ENCODE measurements at places on chromosomes 1 and 21.
A peak's percentile ranks its signal among the peaks of the same experiment; 100 is the strongest.

DNA sequence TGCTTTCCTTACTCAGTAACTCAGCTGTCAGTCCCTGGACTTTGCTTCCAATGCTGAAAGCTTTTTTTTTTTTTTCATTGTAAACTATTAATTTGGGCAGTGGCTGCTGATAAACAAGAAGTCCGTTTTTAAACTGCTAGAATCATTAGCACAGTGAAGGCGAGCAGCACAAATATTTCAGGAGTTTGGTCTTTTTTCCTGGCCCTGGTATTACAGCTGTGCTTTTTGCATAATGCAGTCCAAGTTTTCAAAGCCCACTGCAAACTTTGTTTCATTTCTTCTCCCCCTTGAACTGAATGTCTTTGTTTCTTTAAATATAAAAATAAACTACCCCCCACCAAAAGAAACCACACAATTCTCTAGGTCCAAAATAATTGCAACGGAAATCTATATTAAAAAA, 6.6 kb downstream of the GLIS1 start:
- DNase-seq: no peak

DNA sequence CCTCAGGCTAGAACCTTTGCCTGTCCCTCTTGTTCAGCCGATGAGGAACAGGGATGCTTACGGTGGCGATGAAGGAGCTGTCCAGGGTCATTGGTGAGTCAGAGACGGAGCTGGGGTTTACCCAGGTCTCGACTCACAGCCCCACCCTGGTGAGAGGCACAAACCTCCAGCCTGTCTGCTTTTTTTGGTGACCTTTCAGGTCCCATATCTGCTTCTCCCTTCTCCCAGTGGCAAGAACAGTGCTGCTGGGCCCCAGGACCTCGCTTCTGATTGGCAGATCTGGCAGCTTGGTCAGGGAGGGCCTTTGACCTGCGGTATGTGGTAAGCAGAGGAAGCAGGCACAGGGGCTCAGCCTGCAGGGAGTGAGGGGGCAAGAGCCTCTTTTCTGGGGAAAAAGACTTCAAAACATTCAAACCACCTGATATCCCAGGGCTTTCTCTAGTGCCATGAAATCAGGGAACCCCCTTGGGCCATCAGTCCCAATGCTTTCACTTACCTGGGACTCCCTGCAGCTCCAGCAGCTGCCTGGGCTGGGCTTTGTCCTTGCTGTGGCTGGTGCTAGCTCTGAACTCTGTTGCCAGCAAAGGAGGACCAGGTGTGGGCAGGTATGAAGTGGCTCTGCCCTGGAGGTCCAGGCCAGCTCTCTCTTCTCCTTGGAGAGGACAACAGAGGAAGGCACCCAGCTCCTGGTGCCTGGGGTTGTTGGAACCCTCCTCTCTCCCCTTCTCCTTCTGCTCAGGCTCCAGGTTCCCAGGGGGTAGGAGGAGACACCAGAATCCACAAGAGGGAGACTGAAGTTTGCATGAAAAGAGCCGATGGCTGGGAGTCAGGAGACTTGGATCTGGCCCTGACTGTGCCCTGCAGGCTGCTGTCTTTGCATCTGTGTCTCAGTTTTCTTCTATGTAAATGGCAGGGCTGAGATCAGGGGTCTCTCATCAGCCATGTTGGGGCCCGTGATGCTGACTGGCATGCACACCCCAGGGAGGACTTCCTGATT, 41.4 kb downstream of the TRIM62 start:
- no peak for DNase-seq

GRCh38 chr21:31187499-31187898, 149.2 kb upstream of the KRTAP19-8 start:
- DNase-seq: no peak

DNA sequence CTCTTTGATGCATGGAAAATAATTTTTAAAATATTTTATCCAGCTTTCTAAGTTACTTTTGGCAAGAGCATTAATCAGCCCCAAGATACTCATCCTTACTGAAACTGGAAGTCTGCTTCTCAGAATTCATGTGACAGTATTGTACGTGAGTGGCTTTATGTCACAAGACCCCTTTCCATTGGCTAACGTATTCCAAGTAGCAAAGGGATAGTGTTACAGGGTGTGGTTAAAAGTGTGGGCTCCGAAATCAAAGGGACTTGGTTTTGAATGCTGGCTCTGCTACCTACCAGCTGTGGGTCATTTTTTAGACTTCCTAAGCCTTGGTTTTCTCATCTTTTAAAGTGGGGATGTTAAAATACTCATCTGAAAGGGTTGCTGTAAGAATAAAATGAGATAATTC, 91.7 kb downstream of the RHOU start:
- DNase-seq: no peak

DNA sequence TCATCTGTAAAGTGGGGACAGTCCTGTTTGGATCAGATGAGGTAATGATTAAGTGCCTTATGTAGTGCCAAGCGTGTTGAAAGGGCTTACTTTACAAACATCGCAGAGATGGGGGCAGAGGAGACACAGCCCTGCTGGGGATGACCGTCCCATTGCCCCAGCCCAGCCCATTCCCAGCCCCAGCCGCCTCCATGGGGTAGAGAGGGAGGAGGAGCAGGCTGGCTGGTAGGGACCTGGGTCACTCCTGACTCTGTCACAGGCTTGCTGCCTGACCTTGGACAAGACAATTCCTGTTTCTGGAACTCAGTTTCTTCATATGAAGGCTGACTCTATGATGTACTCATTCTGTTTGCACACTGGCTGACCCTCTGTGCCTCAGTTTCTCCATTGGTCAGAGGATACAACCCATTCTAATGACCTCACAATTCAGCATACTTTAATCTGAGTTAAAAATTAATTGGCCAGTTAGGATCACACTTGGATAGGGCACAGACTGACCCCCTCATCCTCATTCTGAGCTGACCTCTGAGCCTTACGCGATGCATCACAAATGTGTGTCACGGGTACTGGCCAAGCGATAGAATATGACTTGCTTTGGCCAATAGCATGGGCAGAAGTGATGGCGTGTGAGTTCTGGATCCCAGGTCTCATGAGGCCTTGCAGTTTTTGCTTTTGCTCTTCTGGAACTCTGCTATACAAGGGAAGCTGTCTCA, 91.1 kb downstream of the PTPRU start:
- DNase-seq: no peak

DNA sequence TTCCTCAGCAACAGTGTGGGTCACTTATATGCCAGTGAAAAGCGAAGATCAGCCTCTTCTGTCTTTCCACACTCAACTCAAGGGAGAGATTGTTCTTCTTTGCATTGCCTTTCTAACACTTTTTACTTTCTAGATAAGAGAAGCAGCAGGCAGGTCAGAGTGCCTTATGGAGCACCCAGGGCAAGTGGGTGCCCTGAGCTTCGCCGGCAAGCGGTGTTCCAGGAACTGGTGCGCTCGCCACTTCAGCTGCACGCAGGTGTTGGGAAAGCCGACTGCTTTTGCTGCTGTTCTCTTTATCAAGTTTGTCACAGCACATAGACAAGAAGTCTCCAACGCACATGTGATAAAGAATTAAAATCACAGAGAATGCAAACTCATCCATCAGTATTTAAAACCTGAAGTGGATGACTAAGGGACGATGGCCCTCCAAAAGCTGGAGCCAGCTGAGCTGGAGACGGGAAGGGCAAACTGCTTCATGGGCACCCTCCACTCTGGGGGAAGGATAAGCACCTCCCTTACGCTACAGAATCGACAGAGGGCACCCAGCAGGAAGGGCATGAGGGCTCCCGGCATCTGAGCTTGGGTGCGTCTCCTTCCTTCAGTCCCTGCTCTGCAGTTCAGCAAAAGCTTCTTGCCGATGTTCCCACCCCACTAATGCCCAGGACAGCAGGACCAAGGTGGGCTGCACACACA, 20.7 kb downstream of the UBE2G2 start:
- no peak for DNase-seq

DNA sequence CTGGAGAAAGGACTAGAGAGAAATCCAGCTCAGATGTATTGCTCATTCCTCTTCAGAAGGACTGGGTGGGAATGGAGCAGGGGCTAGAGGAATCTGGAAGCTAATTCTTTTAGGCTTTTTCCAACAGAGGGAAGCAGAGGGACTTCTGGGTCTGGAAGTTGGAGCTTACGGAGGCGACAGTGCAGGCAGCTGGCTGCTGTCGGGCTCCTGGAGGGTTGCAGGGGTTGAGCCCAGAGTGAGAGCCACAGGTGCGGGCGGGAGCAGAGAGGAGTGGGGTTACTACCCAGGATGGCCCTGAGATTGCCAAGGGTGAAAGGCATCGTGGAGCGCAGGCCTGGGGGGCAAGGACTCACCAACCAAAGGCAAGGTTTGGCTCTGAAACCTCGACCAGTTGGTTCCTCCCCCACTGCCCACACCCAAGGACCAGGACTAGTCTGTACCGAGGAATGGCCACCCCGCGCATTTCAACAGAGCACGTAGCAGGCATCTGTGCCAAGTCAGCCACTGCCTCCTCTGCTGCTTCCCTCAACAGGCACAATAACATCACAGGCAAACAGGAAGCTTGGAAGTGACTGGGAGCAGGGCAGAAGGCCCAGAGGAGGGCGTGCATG, 22.7 kb upstream of the EDN2 start:
- no peak for DNase-seq

- DNase-seq: peak; percentile 90
Observed at GRCh38 chr1:110460253-110461220, 9.6 kb downstream of the PROK1 start.

DNA sequence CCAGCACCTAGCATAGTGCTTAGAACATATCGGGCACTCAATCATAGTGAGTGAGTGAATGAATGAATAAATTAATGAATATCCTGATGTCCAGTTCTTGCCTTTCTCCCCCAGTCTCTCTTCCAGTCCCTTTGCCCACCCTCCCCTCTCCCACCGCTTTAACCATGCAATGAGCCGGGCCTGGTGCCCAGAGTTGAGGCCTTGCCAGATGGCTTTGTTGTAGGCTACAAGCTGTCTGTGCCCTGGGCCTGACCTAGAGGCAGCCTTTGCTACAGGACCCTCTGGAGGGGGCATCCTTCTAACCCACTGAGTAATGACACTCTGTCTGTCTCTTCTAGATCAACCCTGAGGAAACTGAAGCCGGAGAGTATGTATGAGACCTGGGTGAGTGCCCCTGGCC, 6.9 kb downstream of the CASQ1 start:
- DNase-seq: peak; percentile 26

GRCh38 chr1:72636631-72637030, 354.3 kb upstream of the NEGR1 start:
- peak; percentile 24 for DNase-seq

- no peak for DNase-seq
Observed at GRCh38 chr1:224087286-224087794, 26.6 kb upstream of the FBXO28 start.

- no peak for DNase-seq
Observed at GRCh38 chr1:151060657-151061421, 642 bp downstream of the MLLT11 start.

- DNase-seq: no peak
Observed at GRCh38 chr21:38486221-38486620, 12.1 kb downstream of the ERG start.

DNA sequence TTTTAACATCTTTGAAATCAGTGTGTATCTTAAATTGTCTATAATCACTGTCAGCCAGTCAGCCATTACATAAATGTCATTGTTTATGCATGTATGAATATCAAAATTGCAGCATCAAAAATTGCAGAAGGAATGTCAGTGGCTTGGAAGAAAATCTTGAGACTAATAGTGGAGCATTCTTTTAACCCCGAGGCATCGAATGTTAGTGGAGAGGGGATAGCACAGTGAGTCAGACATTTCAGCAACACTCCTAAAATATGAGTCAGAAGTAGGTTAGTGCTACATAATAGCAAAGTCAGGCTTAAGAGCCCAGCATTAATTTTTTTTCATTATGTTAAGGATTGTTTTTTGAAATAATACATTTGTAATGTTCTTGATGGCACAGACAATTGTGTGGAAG, 45.5 kb downstream of the SNRPE start:
- no peak for DNase-seq

- DNase-seq: no peak
Observed at GRCh38 chr1:221850470-221851187, 108.7 kb upstream of the DUSP10 start.

DNA sequence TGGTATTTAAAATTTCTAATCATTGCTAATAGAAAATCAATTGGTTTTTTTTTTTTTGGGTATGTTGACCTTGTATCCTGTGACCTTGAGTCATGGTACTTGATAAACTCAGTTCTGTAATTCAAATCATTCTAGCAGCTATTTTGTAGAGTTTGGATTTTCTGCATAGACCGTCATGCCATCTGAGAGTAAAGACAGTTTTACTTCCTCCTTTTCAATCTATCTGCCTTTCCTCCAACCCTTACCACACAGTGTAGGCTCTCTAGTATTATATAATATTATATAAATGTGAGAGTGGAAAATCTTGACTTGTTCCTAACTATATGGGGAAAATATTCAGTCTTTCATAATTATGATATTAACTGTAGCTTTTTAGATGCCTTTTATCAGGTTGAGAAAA, 7.0 kb downstream of the TDRD5 start:
- DNase-seq: no peak

- no peak for DNase-seq
Observed at GRCh38 chr1:41827991-41828570, 90.6 kb downstream of the HIVEP3 start.

DNA sequence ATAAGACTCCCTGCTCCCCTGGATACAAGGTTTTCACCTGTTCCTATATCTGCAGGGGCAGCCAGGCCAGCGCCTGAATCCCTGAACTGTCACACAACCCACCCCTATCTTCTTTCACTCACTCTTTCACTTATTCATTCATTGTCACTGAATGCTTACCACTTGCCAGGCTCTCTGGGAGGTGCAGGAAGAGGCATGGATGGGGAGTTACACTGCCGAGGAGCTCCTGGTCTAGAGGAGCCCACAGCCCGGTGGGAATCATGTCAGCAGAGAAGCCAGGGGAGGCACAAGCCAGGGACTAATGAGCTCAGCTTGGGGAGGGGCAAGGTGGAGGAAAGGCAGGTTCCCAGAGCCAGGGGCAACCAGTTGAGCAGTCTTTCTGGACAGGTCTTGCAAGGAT, 155.8 kb downstream of the TRABD2B start:
- no peak for DNase-seq

DNA sequence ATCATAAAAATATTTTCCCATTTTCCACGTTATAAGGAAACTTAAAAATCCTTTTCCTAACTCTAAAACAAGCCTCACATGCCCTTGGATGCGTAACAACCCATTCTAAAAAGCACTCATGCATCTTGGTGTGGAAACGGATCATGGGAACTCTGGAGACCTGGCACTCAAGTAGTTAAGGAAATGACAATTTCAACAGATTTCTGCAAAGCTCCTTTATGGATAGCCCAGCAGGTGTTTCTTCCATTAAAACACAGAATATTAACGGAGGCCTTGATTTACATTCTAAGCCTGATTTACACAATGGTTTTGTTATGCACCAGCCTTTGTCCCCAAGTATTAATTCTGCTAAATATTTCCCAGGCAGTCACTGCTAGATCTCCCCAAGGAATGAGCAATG, 12.9 kb downstream of the PARS2 start:
- DNase-seq: no peak

DNA sequence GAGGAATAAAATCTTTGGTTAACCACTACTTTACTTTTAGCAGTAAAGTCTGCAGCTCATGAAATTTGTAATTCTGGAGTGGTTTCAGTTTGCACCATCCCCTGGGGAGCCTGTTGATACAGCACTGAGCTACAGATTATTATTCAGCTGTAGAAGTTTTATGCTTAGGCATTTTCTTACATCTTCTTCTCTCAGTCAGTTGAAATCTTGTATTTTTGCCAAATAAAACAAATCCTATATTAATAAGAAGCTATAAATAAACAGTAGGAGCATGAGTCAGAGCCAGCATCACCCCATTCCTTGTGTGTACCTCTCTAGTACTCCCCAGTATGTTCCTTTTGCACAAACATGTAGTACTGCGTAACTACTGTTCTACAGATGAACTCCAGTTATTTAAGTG, 118.9 kb downstream of the ATF6 start:
- no peak for DNase-seq

GRCh38 chr1:75087278-75087677, 46.9 kb upstream of the LHX8 start:
- no peak for DNase-seq

- peak; percentile 21 for DNase-seq
Observed at GRCh38 chr1:185487936-185488335, 170.9 kb upstream of the IVNS1ABP start.

Measured in pons (tissue), 1 donor.